ENCODE measurements at places on chromosomes 7 and 10. TPM values are rescaled to one million over a fixed set of nuclear protein-coding genes. Genes with fewer than 3 reads are reported as not detected.

SNX8 gene
- total RNA-seq: 23.8 TPM

- H3K4me1 ChIP-seq: no peaks in the 10 kb centered on the region
- no peaks in the 10 kb centered on the region for H3K27me3 ChIP-seq
- H3K4me3 ChIP-seq: no peak overlapping the region
- no peak for DNase-seq
Measured at GRCh38 chr7:123148813-123149212, 51.0 kb downstream of the SLC13A1 start.

DNA sequence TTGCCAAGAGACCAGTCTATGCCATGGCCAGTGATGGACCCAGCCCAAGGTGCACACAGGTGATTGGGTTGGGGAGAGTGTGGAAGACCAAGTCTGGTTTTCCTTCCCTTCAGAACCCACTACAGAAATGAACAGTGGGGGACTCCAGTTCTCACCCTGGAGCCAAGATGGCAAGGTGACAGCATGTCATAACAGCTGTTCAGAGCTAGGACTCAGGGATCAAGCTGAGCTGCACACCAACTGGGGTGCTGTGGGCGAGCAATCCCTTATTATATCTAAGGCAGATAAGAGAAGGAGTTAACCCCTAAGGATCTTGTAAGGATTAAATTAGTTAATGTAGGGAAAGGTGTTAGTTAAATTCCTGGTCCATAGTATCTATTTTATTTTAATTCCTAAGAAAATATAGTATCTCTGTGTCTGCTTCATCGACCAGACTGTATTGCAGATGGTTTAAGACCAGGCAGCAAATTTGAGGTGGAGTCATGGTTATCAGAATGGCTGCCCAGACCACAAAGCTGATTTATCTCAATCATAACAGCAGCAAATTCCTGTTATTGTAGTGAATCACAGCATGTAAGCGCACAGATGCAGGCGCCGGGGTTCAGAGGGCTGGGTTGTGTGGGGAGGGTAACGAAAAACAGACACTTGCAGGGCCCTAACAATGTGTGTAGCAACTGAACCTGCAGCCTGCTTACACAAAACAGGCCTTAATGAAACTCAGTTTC is 208.7 kb upstream of the ZNF32 start:
- H3K27me3 ChIP-seq: no peaks in the 10 kb centered on the region
- H3K4me3 ChIP-seq: no peak overlapping the region
- peak; percentile 76 for DNase-seq
- H3K4me1 ChIP-seq: peaks cover 37% of the 10 kb centered on the region

GRCh38 chr7:10128748-10129147 is 844.9 kb upstream of the PHF14 start:
- no peak for DNase-seq
- H3K27me3 ChIP-seq: no peaks in the 10 kb centered on the region
- no peaks in the 10 kb centered on the region for H3K4me1 ChIP-seq

GRCh38 chr7:142590077-142590476 is 159.2 kb upstream of the PRSS1 start:
- no peaks in the 10 kb centered on the region for H3K36me3 ChIP-seq
- no peaks in the 10 kb centered on the region for H3K27me3 ChIP-seq
- no peaks in the 10 kb centered on the region for H3K4me1 ChIP-seq
- no peak for DNase-seq
- no peak overlapping the region for H3K27ac ChIP-seq

- no peak overlapping the region for H3K4me3 ChIP-seq
- peaks cover 3% of the 10 kb centered on the region for H3K27me3 ChIP-seq
- H3K4me1 ChIP-seq: no peaks in the 10 kb centered on the region
Measured at GRCh38 chr10:79496896-79497295, 15.4 kb upstream of the EIF5AL1 start.
